CD8-positive, alpha-beta memory T cell (primary cell): ENCODE measurements at places on chromosomes 13 and 19. TPM values are rescaled to one million over a fixed set of nuclear protein-coding genes. Genes with fewer than 3 reads are reported as not detected.

ZNF91 gene
- total RNA-seq, result 27.6 TPM

THSD8 gene
- total RNA-seq, result 24.6 TPM

NPAS1 gene
- total RNA-seq, result 0.37 TPM

C19orf18 gene
- 0.33 TPM for total RNA-seq

SLAIN1 gene
- total RNA-seq, result 31.8 TPM

CACNA1A gene
- total RNA-seq, result 0.42 TPM

CAMSAP3 gene
- total RNA-seq, result 0.31 TPM

TPP2 gene
- 77.7 TPM for total RNA-seq

ZNF208 gene
- 1.8 TPM for total RNA-seq

GRCh38 chr13:73782450-73783449, 351.5 kb downstream of the KLF12 start:
- H3K4me1 ChIP-seq, result no peaks in the 10 kb centered on the region
- no peaks in the 10 kb centered on the region for H3K27me3 ChIP-seq
- H3K36me3 ChIP-seq, result no peaks in the 10 kb centered on the region
- no peak overlapping the region for H3K4me3 ChIP-seq
- H3K27ac ChIP-seq, result no peak overlapping the region

GRCh38 chr13:90868321-90868920, 479.1 kb upstream of the MIR17HG start:
- H3K36me3 ChIP-seq, result no peaks in the 10 kb centered on the region
- no peak overlapping the region for H3K27ac ChIP-seq
- no peaks in the 10 kb centered on the region for H3K27me3 ChIP-seq
- no peak for DNase-seq

- H3K4me1 ChIP-seq, result no peaks in the 10 kb centered on the region
- no peak overlapping the region for H3K27ac ChIP-seq
- H3K4me3 ChIP-seq, result no peak overlapping the region
- H3K36me3 ChIP-seq, result no peaks in the 10 kb centered on the region
- DNase-seq, result no peak
These were observed 362.1 kb upstream of the DACH1 start for GRCh38 chr13:72229067-72229466.

- peaks cover 5% of the 10 kb centered on the region for H3K36me3 ChIP-seq
- no peaks in the 10 kb centered on the region for H3K27me3 ChIP-seq
- no peak overlapping the region for H3K27ac ChIP-seq
- H3K4me3 ChIP-seq, result no peak overlapping the region
These were observed 53.1 kb downstream of the ARHGAP35 start for GRCh38 chr19:46913852-46914430.

GRCh38 chr19:32177686-32178085, 167.7 kb upstream of the ZNF507 start:
- no peaks in the 10 kb centered on the region for H3K27me3 ChIP-seq
- DNase-seq, result no peak
- H3K36me3 ChIP-seq, result no peaks in the 10 kb centered on the region
- no peak overlapping the region for H3K27ac ChIP-seq
- no peak overlapping the region for H3K4me3 ChIP-seq
- H3K4me1 ChIP-seq, result no peaks in the 10 kb centered on the region

DNA sequence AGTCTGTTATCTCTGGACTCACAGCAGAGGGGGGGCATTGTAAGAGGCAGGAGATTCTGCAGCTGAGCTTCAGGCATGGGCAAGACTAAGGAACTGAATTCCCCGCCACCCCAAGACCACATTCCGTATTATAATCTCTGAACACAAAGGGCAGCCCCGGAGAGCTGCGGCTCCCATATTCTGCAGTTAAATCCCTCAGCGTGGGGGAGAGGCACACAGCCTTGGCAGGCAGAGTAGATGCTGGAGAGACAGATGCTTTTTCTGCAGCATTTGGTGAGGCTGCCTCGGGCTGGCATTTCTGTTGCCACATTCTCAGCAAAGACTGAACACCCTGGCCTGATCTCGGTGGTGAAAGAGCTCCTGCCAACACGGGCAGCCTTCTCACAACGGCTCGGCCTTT, 12.9 kb downstream of the CHAF1A start:
- DNase-seq, result no peak
- no peaks in the 10 kb centered on the region for H3K27me3 ChIP-seq
- no peaks in the 10 kb centered on the region for H3K36me3 ChIP-seq
- H3K4me3 ChIP-seq, result no peak overlapping the region
- no peaks in the 10 kb centered on the region for H3K4me1 ChIP-seq

DNA sequence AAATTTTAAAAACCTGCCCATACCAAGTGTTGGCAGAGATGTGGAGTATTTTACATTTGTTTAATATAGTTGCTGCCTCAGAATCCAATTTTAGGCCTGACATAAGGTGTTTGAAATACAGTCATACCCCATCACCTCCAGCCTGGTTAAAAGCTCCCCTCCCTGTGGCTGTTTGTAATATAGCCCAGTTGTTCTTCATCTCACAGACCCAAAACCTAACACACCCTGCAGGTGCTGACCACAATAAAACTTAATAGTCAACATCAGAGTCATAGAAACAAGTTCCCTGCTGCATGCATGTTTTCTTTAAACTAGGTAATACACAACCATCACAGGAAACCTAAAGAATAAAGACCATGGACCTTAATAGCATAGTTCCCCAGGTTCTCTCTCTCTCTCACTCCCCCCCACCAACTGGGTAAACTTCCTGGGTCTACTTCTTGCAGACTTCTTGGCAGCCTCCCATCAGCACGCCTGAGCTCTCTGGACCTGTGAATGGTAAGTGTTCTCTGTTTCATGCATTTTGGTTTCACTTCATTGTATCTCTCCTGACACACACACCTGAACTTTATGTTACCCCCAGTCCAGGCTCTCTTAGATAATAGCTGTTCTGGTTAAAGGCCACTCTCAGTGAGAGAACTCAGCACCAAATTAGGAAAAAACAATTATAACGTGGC, 1369.9 kb downstream of the EFNB2 start:
- H3K4me1 ChIP-seq, result no peaks in the 10 kb centered on the region
- DNase-seq, result no peak
- H3K4me3 ChIP-seq, result no peak overlapping the region
- no peaks in the 10 kb centered on the region for H3K27me3 ChIP-seq
- H3K27ac ChIP-seq, result no peak overlapping the region

- no peak overlapping the region for H3K27ac ChIP-seq
- no peaks in the 10 kb centered on the region for H3K27me3 ChIP-seq
- no peaks in the 10 kb centered on the region for H3K36me3 ChIP-seq
- no peak for DNase-seq
- H3K4me3 ChIP-seq, result no peak overlapping the region
- H3K4me1 ChIP-seq, result no peaks in the 10 kb centered on the region
These were observed 18.7 kb upstream of the ATXN8OS start for GRCh38 chr13:70088926-70089325.

DNA sequence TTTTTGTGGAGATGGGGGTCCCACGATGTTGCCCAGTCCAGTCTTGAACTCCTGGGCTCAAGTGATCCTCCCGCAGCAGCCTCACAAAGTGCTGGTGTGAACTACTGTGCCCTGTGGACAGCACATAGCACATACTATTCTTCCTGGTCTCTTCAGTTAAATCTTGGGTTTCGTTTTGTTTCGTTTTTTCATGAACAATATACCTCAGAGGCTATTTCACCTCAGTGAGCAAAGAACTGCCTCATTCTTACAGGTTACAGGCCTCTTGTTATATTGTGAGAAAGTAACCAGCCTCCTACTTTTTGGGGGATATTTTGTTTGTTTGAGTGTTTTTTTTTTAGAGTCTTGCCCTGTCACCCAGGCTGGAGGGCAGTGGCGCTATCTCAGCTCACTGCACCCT, 1.3 kb upstream of the C3 start:
- no peak for DNase-seq
- H3K27ac ChIP-seq, result no peak overlapping the region
- H3K4me1 ChIP-seq, result peaks cover 3% of the 10 kb centered on the region

DNA sequence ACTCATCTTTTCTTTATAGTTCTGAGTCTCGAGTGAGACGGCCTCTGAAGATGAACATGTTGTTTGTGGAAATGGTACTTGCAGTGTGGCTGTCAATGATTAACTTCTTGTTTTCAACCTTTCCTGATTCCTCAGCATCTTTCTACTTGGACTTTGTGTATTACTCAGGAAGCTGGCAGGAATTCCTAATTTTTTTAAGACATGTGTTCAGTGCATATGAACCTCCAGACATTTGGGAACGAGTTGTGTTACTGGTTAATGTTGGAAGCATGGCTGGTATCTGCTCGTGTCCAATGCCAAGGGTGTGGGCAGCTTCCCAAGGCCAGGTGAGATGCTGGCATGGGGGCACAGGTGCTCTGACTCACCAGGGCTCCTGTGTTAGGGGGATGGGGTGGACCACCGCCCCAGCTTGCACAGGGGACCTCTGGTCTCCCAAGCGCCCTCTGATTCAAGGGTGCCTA, 61.1 kb upstream of the MCF2L start:
- no peaks in the 10 kb centered on the region for H3K27me3 ChIP-seq
- no peak overlapping the region for H3K4me3 ChIP-seq
- H3K27ac ChIP-seq, result no peak overlapping the region
- DNase-seq, result no peak

DNA sequence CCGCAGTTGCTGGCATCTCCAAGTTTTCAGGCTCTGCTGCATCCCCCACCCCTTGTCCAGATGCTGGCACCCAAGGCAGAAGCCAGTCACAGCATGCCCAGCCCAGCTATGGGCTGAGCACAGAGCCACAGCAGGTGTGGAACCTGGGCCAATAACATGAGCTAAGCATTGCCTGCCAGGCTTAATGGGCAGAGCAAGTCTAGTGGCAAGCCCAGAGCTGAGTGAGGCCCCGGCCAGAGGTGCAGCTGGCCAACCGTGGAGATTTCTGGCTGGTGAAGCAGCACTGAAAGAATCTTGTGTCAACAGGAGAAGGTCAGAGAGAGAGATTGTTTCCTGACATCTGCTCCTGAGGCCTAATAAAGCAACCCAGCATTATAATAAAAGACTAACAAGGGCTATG, 111.0 kb downstream of the B3GLCT start:
- no peaks in the 10 kb centered on the region for H3K4me1 ChIP-seq
- no peaks in the 10 kb centered on the region for H3K36me3 ChIP-seq
- H3K27ac ChIP-seq, result no peak overlapping the region
- no peak overlapping the region for H3K4me3 ChIP-seq

DNA sequence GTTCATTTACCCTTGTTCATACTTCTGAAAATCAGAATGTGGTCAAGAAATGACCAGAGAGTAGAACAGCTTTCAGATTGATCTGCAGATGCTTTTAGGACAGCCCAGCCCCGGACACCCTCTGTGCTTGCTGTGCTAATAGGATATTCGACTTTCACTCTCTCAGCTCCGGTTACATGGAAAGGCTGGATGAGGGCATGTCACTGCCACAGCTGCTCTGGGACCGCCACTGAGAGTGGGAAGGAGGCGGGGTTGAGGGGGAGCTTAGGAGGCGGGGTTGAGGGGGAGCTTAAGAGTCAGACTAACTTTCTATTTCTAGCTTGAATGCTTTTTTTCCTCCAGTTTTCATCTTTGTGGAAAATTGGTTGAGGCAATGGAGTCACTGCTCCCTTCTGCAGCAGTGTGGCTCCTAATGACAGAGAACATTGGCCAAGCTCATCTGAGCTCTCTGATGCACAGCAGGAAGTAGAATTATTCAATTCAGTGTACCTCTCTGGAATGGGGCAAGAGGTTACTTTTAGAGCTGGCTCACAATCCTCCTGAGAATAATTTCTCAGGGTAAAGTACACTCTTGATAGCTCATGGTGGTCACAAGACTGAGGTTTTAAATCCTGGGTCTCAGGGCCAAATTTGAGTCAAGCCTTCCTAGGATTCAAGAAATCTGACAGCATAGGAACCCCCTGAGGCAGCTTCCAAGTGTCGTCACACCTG, 74.6 kb upstream of the NPAS1 start:
- no peak overlapping the region for H3K27ac ChIP-seq
- no peak overlapping the region for H3K4me3 ChIP-seq

DNA sequence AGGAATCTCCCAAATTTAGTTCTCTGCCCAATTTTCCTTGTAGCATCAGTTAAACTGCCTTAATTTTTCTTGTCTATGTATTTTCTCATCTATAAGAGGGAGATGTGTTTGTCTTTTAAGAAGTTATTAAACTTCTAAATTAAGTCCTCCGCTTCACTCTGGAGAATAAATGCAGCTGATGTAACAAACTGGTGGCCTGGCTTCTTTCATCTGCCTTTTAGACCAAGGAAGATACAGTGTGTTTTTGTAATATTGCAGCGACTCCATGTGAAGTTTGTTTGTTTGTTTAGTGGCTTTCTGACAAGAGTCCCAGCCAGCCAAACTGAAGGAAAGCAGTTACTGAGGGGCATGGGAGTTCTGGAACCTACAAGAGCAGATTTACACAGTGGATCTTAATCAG, 56.4 kb downstream of the KLF12 start:
- no peak for DNase-seq
- H3K4me1 ChIP-seq, result peaks cover 34% of the 10 kb centered on the region
- H3K36me3 ChIP-seq, result no peaks in the 10 kb centered on the region
- no peaks in the 10 kb centered on the region for H3K27me3 ChIP-seq
- H3K4me3 ChIP-seq, result no peak overlapping the region
- no peak overlapping the region for H3K27ac ChIP-seq

DNA sequence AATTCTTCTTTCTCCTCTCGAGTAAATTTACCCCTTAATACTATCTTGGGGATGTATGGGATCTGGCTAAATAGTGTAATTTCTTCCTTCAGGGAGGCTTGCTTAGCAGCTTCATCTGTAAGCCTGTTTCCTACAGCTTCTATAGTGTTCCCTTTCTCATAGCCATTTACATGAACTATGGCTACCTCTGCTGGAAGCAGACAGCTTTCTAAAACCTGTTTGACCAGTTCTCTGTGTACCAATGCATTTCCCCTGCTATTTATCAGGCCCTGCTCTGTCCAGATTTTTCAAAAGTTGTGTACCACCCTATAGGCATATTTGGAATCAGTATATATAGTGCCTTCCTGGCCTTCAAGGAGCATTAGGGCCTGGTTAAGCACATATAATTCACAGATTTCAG, 113.6 kb upstream of the PCDH9 start:
- H3K27me3 ChIP-seq, result no peaks in the 10 kb centered on the region
- H3K27ac ChIP-seq, result no peak overlapping the region
- no peak overlapping the region for H3K4me3 ChIP-seq
- no peaks in the 10 kb centered on the region for H3K4me1 ChIP-seq

GRCh38 chr19:8259142-8259921, 48.8 kb downstream of the CD320 start:
- H3K27ac ChIP-seq, result no peak overlapping the region
- DNase-seq, result no peak

GRCh38 chr13:57878291-57878690, 246.7 kb downstream of the PCDH17 start:
- no peaks in the 10 kb centered on the region for H3K4me1 ChIP-seq
- H3K4me3 ChIP-seq, result no peak overlapping the region
- no peaks in the 10 kb centered on the region for H3K27me3 ChIP-seq

- H3K27me3 ChIP-seq, result peaks cover 12% of the 10 kb centered on the region
- H3K4me1 ChIP-seq, result peaks cover 13% of the 10 kb centered on the region
- H3K4me3 ChIP-seq, result no peak overlapping the region
- no peak for DNase-seq
These were observed 1.0 kb downstream of the FSTL3 start for GRCh38 chr19:677201-677600.

DNA sequence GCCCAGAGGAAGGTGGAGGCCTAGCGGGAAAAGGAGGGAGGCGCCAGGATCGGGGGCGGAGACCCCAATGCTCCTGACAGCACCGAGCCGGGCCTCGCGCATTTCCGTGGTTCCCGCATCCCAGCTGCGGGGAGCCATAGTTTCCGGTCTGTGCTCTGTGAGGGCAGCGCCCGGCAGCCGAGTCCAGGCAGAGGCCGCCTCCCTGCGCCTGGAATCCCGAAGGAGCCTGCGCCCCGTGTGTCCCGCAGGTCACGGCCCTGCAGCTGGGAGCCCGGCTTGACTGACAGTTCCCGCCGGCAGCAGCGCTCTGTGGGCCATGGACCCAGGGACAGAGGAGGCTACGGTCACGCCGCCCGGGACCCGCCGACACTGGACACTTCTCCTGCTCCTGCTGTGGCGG, 74.6 kb upstream of the C13orf46 start:
- H3K4me1 ChIP-seq, result peaks cover 68% of the 10 kb centered on the region
- H3K36me3 ChIP-seq, result peaks cover 34% of the 10 kb centered on the region
- DNase-seq, result no peak
- no peak overlapping the region for H3K4me3 ChIP-seq
- no peak overlapping the region for H3K27ac ChIP-seq
